ENCODE measurements at places on chromosomes 11 and 22. TPM values are rescaled to one million over a fixed set of nuclear protein-coding genes. Genes with fewer than 3 reads are reported as not detected.

DNA sequence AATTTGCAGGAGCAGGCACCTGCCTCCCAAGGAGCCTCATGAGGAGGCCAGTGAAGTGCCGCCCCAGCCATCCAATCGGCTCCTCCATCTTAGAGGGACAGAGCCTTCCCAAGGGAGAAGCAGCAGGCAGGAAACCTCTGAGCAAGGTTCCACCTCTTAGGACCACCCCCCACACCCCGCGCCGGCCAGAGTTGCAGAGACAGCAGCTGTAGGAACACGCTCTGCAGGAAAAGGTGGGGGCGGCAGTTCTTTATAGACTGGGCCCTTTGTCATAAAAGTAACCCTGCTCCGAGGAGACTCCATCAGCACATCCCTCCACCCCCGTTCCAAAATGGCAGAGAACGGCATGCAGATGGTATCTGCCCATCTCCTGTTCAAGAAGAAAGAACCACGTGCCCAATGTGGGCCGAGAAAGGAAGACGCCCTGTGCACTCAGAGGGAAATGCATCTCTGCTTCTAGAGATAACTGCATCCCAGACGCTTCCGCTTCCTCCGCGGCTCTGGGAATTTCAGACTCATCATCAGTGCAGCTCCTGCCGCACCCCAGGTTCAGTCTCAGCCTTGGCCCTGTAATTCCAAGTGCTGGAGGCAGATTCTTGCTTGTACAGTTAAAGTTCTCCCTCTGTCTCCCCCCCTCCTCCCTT, 98.5 kb downstream of the SPATA19 start:
- H3K4me1 ChIP-seq, result no peaks in the 10 kb centered on the region
- no peaks in the 10 kb centered on the region for H3K36me3 ChIP-seq
- no peak overlapping the region for H3K27ac ChIP-seq
- no peak overlapping the region for H3K4me3 ChIP-seq
- DNase-seq, result no peak
- H3K27me3 ChIP-seq, result no peaks in the 10 kb centered on the region

- no peaks in the 10 kb centered on the region for H3K36me3 ChIP-seq
- no peak within 1 kb of the TSS for H3K27ac ChIP-seq
- peaks cover 9% of the 10 kb centered on the region for H3K4me1 ChIP-seq
- H3K27me3 ChIP-seq, result peaks cover 31% of the 10 kb centered on the region
- no peak within 1 kb of the TSS for H3K4me3 ChIP-seq
These were observed at the start of gene P2RY6 for GRCh38 chr11:73271936-73272679. Gene P2RY6 (plus strand): TSS chr11:73272338. CDS start chr11:73296519, 24,181 bp downstream.

DNA sequence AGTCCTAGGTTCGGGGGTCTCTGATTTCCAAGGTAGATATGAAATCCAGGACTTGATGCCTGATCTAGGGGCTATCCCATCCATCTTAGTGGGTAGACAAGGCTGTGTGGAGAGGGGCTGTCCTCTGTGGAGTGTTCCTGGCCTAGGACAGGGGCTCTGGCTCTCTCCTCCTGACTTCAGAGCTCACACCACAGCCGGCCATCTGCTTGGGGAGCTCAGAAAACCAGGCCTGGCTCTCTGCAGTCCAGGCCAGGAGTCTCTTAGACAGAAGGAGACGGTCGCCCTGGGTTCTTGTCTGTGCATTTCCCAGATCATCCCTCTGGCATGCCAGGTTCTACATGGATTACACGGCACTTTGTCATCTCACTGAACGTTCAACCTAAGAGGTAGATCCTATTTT, 17.9 kb downstream of the TUB start:
- DNase-seq, result no peak
- H3K4me3 ChIP-seq, result no peak overlapping the region
- H3K27me3 ChIP-seq, result peaks cover 13% of the 10 kb centered on the region
- no peak overlapping the region for H3K27ac ChIP-seq

GRCh38 chr11:134913999-134914590, 502.1 kb upstream of the B3GAT1 start:
- H3K4me3 ChIP-seq, result no peak overlapping the region
- H3K27me3 ChIP-seq, result no peaks in the 10 kb centered on the region
- no peaks in the 10 kb centered on the region for H3K36me3 ChIP-seq
- no peak overlapping the region for H3K27ac ChIP-seq
- no peaks in the 10 kb centered on the region for H3K4me1 ChIP-seq
- no peak for DNase-seq

- H3K4me3 ChIP-seq, result peak overlapping the region; percentile 36
- peaks cover 39% of the 10 kb centered on the region for H3K36me3 ChIP-seq
- H3K27ac ChIP-seq, result peak overlapping the region; percentile 88
These were observed 35.5 kb downstream of the RPL27A start for GRCh38 chr11:8717876-8718753.

Gene EXPH5
- 14.0 TPM for total RNA-seq

DNA sequence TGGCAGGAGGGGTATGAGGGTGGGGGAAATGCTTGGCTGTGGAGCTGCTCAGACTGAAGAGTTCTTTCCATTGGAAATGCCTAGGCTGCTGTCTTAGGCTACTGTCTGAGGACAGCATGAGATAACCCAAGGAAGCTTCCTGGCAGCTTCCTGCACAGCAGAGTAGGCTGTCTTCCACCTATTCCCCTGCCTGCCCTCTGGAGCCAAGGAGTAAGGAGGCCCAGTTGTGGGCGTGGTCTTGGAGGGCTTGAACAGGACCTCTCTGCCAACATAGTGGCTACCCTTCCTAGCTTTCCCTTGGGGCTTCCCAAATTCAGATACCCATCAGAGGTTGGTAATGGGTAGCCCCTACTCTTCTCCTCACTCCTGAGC, 25.9 kb downstream of the PHLDB1 start:
- no peaks in the 10 kb centered on the region for H3K4me1 ChIP-seq
- H3K4me3 ChIP-seq, result no peak overlapping the region
- H3K27me3 ChIP-seq, result no peaks in the 10 kb centered on the region
- H3K27ac ChIP-seq, result no peak overlapping the region
- DNase-seq, result no peak

DNA sequence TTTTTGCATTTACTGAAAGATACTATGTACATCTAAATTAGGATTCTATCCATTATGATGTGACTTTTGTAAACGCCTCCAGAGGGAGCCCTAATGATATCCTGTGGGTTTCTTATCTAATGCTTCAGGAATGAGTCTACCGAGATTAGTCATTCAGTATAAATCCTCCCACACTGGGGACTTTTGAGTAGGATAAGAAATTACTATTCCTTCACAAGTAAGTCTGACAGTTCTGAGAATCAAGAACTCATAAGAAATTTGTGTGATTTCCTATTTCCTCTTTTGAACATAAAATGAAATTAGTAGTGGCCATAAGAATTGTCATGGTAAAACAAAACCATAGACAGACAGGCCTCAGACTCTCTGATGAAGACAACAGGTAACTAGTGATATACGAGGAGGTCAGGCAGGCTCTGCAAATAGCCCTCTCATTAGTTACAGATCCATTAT, 10.0 kb upstream of the OR5M1 start:
- H3K27me3 ChIP-seq, result peaks cover 13% of the 10 kb centered on the region
- no peaks in the 10 kb centered on the region for H3K36me3 ChIP-seq
- no peak overlapping the region for H3K27ac ChIP-seq

DNA sequence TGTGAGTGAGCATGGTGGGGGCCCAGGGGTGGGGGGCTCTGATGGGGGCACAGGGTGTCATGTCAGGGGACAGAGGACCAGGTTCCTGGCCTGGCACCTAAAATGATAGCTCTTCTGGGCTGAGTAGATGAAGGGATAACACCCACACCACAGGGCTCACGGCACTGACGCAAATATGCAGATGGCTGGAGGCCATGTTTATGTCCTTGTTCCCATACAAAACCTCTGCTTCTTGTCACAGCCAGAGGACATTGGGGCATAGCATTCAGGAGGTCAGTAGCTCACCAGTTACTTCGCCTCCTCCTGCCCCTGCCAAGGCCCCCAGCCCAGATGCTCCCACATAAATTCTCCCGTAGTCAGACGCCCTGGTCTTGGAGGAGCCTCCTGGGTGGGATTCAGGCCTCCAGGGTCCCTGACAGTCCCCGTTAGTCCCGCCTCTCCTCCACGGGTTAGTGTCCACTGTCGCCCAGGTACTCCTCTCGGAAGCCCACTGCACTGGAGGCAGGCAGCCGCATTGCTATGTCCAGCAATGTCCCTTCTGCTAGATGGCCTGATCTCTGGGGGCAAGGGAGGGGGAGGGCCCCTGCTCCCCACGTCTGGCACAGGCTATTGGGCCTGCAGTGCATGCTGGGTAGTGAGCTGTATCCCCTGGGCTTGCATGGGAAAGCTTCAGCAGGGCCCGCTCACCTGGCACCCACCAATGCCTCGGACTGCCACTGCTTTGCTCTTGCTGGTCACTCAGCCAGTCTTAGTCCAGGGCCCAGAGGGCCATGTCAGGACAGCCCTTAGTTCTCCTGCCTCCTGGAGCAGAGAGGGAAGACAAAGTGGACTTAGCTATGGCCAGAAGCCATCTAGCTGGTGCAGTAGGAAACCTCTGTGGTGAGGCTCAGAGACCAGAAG, 75.6 kb upstream of the MYOD1 start:
- no peak overlapping the region for H3K27ac ChIP-seq
- no peak overlapping the region for H3K4me3 ChIP-seq
- peaks cover 34% of the 10 kb centered on the region for H3K27me3 ChIP-seq
- H3K36me3 ChIP-seq, result no peaks in the 10 kb centered on the region
- peaks cover under 1% of the 10 kb centered on the region for H3K4me1 ChIP-seq

GRCh38 chr22:48494256-48494967, 1333.3 kb downstream of the BRD1 start:
- H3K4me1 ChIP-seq, result no peaks in the 10 kb centered on the region
- no peaks in the 10 kb centered on the region for H3K36me3 ChIP-seq
- no peak overlapping the region for H3K27ac ChIP-seq
- no peak for DNase-seq

Gene IGLL5
- not detected for total RNA-seq

DNA sequence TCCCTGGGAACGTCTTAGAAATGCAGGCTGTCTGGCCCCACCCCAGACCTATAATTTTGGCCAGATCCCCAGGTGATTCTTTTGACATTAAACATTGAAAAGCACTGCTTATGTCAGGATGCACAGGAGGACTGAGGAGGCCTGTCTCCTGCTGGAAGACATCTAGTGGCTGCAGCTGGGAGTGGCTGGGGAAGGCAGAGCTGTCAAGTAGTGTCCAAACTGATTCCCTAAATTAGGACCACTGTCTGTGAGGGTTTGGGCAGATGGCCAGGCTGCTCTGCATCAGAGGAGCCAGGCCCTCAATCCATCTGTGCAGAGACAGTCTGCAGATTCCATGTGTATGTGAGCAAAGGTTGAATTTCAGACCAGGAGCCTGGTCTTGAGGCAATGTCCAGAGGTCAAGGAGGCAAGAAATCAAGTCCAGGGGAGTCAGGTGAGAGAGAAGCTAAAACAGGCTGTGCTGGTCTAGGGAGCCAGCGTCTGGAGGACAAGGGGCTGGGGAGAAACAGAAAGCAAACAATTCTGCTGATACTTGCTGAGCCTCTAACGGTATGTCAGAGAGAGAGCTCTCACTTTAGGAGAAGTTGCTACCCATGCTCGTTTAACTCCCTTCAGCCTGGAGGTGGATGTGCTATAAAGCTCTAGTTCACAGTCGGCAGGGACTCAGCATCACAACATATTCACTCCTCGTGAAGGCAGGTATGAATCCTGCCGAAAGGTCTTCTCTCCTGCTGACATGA, 15.3 kb upstream of the SYTL2 start:
- H3K36me3 ChIP-seq, result no peaks in the 10 kb centered on the region
- peak; percentile 34 for DNase-seq
- H3K27ac ChIP-seq, result no peak overlapping the region

Data from Calu3 (cell line).